Left kidney (tissue), 8 donors: ENCODE measurements at places on chromosomes 7 and 10. TPM values are rescaled to one million over a fixed set of nuclear protein-coding genes. Genes with fewer than 3 reads are reported as not detected.
A peak's percentile ranks its signal among the peaks of the same experiment; 100 is the strongest.

Gene AKR1D1
- polyA plus RNA-seq = 0.08 TPM

GRCh38 chr7:90756366-90756765 is 160.2 kb downstream of the CDK14 start:
- DNase-seq = no peak

DNA sequence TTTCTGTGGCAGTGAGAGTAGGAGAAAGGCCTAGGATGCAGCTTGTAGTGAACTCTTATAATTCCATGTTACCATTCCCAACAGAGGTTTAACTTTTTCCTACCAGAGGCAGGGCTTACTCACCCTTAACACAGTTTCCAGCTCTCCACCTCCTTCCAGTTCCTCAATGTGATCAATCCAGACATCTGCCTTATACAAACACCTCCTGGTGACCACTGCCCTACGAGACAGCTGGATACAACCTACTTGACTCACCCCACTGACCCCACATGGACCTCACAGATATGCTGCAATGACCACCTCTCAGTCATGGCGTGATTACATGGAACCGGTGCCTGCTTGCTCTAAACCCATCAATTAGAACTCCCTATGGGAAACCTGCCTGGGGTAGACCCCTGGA is 326.5 kb downstream of the TNS3 start:
- no peak for DNase-seq

DNA sequence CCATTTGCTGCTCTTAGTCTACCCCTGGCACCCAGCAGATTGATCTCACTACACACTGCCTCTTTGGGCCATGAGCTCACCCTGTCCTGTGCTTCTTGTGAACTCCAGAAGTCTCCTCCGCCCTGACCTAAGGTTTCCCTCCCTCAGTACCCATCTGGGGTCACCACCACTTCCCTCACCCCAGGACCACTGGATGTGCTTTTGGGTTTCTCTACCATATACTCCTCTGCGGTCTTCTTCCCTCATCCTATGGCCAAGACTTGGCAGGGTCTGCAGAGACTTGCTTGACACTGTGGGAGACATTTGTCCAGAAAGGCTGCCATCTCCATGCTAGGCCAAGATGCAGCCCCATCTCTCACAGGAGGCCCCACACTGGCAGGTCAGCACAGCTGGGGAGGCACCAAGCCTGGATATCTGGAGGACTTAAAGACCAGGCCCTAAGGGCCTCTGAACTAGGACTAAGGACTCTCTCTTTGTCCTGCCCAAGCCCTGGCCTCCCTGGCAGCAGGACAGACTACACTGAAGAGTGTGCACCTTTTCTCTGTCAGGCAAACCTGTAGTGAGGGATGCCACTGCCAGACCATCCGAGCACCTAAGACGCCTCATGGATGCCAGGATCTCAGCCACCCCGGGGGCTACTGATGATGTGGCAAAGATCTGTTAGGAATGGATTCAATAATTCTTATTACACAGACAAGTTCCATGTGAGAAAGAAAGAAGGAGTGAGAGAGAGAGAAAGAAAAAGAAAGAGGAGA is 134.6 kb downstream of the ZNF467 start:
- no peak for DNase-seq

DNA sequence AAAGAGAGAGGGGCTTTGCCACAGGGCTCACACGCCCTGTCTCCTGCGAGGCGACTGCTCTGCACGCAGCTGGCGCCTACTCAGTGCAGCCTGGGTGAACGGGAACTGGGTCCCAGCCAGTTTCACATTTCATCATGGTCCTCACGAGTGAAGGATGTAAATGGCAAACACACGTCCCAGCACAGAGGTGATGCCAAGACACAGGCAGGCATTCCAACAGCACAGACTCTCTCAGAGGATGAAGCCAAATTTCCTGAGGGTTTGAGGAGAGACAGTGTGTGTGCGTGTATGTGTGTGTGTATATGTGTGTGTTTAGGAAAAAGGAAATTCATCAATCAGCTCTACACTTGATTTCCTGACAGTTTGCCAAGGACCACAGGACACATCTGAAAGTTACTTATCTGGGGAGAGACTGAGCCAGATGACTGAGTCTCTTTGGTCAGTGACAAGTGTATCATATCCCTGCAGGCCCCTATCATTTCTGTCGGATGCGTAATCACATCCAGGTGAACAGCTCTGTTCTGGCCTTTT is 53.9 kb downstream of the CHST15 start:
- no peak for DNase-seq

- DNase-seq = no peak
Observed at GRCh38 chr7:129366-130221, 62.8 kb upstream of the FAM20C start.

GRCh38 chr10:30215623-30216022 is 133.5 kb downstream of the MTPAP start:
- peak; percentile 63 for DNase-seq

Gene PTPRZ1
- 3.5 TPM for polyA plus RNA-seq

Gene GSTO2
- 52.8 TPM for polyA plus RNA-seq

- no peak for DNase-seq
Observed at GRCh38 chr7:65444899-65445823, 71.5 kb downstream of the ZNF92 start.

- no peak for DNase-seq
Observed at GRCh38 chr7:90224195-90224594, 12.7 kb downstream of the STEAP2 start.

Gene IFIT1B
- 0.15 TPM for polyA plus RNA-seq

Gene TUBAL3
- polyA plus RNA-seq = 0.40 TPM

- no peak for DNase-seq
Observed at GRCh38 chr10:124099604-124100003, 6.2 kb upstream of the CHST15 start.

GRCh38 chr10:3955955-3956617 is 171.1 kb upstream of the KLF6 start:
- no peak for DNase-seq

GRCh38 chr10:34580214-34580613 is 234.9 kb downstream of the PARD3 start:
- DNase-seq = no peak

GRCh38 chr10:102065561-102066398 is 631 bp downstream of the HPS6 start:
- peak; percentile 18 for DNase-seq

GRCh38 chr10:123013456-123014419 is 4.9 kb downstream of the ACADSB start:
- no peak for DNase-seq

GRCh38 chr7:50631639-50632038 is 66.4 kb upstream of the DDC start:
- DNase-seq = no peak

DNA sequence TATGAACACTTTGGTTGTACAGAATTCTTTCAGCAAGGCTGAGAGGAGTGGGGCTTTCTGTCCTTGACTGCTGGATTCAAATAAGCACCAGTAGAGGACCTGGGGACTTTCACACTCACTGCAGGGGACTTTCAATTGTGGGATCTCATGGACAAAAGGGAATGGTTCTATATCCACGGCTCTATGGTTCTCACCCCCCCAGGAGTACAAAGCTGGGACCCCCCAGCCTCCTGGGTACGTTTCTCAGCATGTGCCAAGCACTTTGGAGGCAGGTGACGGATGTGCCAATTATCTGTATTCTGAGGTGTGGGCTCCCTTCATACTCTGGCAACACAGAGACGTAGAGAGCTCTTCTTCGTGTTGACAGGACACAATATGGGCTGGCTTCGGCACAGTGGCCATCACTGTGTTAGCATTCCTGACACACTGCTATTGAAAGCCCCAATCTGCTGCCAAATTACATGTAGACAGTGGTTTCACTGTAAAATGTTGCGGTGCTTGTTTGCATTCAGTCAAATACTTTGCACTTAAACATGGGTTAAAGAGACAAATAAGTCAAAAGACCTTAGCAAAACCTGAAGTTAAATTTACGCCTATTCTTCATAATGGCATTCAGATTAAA is 92.7 kb upstream of the SAMD8 start:
- DNase-seq = no peak

Gene POMZP3
- 20.0 TPM for polyA plus RNA-seq

Gene NUTM2B
- 2.0 TPM for polyA plus RNA-seq

- DNase-seq = peak; percentile 51
Observed at GRCh38 chr10:24722676-24723385, 856 bp downstream of the ARHGAP21 start.

- DNase-seq = no peak
Observed at GRCh38 chr10:118983263-118983662, 46.3 kb upstream of the NANOS1 start.

Gene CDC14C
- polyA plus RNA-seq = 0.08 TPM

Gene CDK1
- polyA plus RNA-seq = 103 TPM

GRCh38 chr10:132710036-132710686 is 75.8 kb downstream of the NKX6-2 start:
- no peak for DNase-seq

GRCh38 chr7:84790882-84791281 is 396.0 kb downstream of the SEMA3D start:
- no peak for DNase-seq

GRCh38 chr7:41375582-41375981 is 327.3 kb downstream of the INHBA start:
- DNase-seq = no peak

DNA sequence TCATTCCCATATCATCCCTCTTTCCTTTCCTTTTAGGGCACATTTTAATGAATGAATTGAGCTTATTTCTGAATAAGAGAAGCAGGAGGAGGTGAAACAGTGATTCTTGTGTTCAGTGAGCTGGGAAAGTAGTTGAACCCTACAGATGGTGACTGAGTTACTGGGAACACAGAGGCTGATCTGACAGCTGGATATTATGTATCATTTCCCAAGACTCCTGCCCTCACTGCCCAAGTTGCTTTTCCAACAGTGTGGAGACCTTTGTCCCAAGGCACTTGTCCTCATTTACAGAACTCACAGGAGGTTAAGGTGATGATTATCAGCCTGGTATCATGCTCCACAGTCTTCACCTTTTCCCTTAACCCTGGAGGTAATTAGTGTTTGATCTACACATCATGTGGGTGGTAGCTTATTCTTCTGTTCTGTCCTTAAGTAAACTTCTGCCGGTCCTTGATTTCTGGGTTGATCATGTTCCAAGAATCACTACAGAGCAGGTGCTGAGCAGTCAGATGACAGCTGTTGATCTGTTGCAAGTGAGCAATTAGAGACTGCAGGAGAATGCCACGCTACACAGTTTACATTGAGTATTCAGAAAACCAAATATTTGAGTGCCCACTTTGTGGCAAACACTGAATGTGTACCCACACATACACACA is 2.6 kb downstream of the PRLHR start:
- no peak for DNase-seq

GRCh38 chr10:2933924-2934323 is 133.4 kb upstream of the PFKP start:
- DNase-seq = no peak

Gene KCNMA1
- 3.6 TPM for polyA plus RNA-seq
